ENCODE measurements at places on chromosomes 16 and 17.

- no peak for DNase-seq
Measured at GRCh38 chr16:64008131-64008530, 1113.7 kb downstream of the CDH11 start.

DNA sequence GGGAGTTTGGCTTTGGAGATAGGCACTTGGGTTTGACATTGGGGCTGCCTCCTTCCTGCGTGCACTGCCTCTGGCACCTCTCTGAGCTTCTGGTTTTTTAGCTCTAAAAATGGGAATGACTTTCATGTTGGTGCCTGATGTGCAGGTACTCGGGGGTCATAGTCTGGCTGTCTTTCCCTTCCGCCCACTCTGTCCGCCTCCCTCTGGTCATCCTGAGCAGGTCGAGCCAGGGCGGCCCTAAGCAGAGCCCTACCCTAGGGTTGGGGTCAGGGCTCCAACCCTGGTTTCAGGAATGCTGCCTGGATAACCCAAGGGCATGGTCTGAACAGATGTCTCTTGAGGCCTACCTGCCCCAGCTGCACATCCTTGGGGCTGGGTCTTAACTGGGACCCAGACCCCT lies 64.8 kb downstream of the CMIP start:
- no peak for DNase-seq

- peak; percentile 94 for DNase-seq
Measured at GRCh38 chr16:86772671-86773353, 194.5 kb downstream of the FOXL1 start.

GRCh38 chr16:67969254-67970039 lies 1.0 kb upstream of the SLC12A4 start:
- DNase-seq, result no peak

DNA sequence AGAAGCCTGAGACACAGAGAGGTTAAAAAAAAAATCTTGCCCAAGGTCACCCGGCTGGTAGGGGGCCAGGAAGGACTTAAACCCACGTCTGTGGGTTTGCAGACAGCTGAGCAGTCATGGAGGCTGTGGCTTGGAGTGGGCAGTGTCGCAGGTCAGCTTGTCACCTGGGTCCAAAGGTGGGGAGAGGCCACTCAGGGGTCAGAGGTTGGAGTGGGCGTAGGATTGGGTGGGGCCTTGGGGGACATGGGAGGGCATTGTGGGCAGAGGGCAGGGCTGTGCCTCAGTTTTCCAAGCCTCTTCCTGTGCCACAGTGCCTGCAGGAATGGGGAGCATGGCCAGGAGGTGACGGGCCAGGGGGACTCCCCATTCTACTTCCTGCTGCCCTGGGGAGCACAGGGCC lies 2.0 kb upstream of the NDRG4 start:
- no peak for DNase-seq

Data from foreskin melanocyte (primary cell).